ENCODE measurements at places on chromosomes 12 and 14.
A peak's percentile ranks its signal among the peaks of the same experiment; 100 is the strongest.

GRCh38 chr14:66645716-66646115 lies 137.8 kb downstream of the GPHN start:
- DNase-seq = no peak

GRCh38 chr12:70989232-70989631 lies 68.7 kb upstream of the PTPRR start:
- DNase-seq = no peak

DNA sequence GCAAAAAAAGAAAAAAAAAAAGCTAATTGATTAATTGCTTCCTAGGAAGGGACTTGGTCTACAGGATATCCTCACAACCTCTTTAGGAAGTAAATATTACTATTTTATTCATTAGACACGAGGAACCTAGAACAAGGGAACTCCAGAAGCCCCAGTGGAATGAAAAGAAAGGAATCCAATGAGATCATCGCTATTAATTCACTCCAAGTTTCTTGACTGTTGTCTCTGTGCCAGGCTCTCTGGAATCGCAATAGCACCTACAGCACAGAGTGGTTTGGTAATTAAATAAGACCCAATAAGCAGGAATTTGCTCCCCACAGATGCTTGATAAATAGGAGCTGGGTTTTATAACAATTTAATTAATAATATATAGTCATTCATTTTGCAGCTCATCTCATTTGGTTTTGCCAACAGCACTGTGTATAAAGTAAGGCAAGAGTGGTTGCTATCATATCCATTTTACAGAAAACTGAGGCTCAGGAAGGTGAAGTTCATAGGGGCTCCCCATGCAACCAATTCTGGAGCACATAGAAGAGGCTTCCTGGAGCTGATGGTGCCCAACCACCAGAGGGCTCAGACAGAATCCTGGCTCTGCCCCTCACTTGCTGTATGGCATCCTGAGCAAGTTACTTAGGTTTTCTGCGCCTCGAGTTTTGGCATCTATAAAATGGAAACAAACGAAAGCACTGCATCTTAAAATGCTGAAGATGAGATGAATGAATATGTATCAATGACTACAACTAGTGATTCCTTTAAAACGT lies 420.2 kb downstream of the MED13L start:
- DNase-seq = no peak

GRCh38 chr14:37994846-37995372 lies 212.8 kb upstream of the SSTR1 start:
- no peak for DNase-seq

GRCh38 chr14:95664066-95664465 lies 22.2 kb upstream of the TCL1B start:
- DNase-seq = no peak

GRCh38 chr12:113403435-113404415 lies at the start of gene SDS:
TSS of gene SDS (minus strand) at chr12:113403887. CDS start at chr12:113399708, 4,179 bp downstream.
- no peak for DNase-seq

DNA sequence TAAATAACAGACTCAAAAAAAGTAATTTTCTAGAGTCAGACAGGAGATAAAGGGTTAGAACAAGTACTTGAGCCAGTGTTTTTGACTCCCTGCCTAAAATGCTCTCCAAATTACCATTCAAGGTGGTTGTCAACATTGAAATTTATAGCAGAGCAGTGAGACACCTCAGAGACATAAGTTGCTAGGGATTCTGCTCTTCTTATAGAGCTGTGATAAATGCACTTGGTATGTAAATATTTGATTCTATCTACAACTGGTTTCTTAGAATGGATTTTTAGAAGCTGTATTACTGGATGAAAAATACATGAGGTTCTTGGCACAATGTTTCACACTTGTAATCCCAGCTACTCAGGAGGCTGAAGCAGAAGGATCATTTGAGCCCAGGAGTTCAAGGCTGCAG lies 83.9 kb upstream of the OSBPL8 start:
- peak; percentile 61 for DNase-seq

- no peak for DNase-seq
Measured at GRCh38 chr14:60125918-60126317, 34.2 kb downstream of the PCNX4 start.

GRCh38 chr14:52259434-52259833 lies 8.1 kb upstream of the PTGDR start:
- DNase-seq = no peak

DNA sequence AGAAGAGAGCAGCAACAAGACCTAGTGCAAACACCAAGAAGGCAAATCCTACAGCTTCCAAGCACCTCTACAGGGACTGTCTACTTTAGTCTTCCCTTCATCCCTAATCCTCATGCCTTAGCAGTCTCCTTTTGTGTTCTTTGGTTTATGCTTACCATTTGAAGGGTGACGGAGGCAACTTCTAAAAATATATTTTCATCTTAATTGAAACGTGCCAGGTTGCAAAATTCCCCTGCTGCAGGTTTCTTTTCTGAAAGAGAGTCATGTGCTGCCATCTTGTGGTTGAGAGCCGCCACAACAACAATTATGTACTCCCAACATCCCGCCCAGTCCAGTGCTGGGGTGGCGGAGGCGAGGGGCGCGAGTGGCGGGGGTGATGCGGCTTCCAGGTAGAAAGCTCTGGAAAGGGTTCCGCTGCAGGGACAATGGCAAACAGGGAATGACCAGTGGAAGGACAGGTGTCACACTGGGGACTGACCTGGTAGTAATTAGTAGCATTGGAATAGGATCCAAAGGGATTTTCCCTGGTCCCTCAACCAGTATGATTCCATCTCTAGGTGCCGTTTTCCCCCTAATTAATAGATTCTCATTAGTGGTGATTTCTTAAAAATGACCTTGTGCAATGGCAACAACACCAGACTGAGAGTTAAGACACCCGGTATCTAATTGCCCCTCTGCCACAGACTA lies 80.3 kb upstream of the GNG2 start:
- peak; percentile 43 for DNase-seq

DNA sequence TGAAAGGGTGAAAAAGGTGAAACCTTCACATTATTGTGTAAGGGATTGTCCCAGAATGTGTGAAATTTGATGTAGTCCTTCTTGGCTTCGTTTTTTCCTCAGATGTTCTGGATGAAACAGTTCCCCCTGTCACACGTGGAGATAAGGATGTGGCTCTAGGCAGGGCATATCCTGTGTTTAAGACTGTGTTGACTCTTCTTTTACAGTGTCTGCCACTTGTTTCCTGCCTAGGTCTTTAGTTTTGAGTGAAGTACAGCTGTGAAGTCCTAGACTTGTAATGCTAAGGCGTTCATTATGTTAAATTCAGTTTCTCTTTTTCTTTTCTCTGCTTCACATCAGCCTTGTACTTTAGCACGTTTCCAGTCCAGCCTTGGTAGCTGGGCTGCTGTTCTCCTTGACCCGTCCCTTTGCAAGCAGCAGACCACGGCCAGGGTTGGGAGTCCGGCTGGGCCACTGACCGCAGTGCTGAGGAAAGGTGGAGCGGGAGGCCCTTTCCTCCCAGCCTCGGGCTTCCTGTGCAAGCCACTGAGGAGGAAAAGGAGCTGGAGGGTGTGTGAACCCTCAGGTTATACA lies 59.1 kb downstream of the RASSF3 start:
- DNase-seq = no peak

DNA sequence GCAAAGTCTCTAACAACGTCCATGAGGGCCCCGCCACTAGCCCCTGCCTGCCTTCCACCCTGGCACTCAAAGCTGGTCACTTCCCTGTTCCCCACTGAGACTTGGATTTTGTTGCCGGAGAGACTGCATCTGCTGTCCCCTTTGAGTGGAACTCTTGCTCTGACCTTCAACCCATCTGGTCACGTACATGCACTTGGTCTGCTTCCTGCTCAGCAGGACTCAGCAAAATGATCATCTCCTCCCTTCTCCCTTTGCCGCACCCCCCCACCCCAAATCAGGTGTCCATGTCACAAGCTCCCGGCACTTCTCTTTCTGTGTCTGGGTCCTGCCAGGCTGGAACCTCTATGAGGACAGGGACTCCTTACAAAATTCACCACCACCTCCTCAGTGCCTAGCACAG lies 180.9 kb downstream of the CHST11 start:
- no peak for DNase-seq

GRCh38 chr14:98233656-98234055 lies 1038.3 kb downstream of the BCL11B start:
- no peak for DNase-seq

- peak; percentile 30 for DNase-seq
Measured at GRCh38 chr12:112303004-112303403, 79.2 kb downstream of the HECTD4 start.

DNA sequence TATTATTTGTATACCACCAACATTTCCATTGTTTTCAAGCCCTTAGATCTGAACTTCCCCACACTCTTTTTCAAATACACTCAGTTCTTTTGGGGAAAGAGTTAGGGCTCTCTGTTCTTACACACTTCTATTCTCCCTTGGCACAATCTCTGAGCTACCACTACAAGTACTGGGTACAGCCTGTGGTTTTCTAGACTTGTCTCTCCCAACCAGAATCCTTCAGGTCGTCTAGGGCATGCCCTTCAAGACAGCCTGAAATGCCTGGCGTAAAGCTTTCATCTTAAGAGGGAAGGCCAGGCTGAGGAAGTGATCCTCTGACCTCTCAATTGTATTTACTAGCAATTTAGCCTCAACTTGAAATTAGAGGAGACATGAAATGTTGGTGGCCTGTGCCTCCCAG lies 1442.0 kb downstream of the AACS start:
- no peak for DNase-seq

GRCh38 chr12:80763874-80764273 lies 47.2 kb downstream of the MYF5 start:
- peak; percentile 47 for DNase-seq

DNA sequence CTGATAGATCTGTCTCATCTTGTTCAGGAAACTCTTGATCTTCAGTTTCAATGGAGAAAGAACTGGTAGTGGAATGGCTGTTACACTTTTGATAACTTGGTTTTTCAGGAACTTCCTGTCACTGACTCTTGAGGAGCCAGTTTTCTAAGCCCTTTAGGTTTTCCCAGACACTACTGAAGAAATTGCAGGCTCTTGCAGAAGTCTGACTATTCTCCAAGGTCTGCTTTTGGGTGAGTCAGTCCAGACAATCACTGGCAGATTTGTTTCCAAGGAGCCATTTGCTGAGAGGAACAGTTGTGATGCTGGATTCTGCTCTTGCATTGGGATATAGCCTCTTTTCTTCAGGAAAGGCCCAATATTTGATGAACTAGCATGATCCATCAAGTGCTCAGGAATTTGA lies 468.0 kb downstream of the FUT8 start:
- DNase-seq = no peak

DNA sequence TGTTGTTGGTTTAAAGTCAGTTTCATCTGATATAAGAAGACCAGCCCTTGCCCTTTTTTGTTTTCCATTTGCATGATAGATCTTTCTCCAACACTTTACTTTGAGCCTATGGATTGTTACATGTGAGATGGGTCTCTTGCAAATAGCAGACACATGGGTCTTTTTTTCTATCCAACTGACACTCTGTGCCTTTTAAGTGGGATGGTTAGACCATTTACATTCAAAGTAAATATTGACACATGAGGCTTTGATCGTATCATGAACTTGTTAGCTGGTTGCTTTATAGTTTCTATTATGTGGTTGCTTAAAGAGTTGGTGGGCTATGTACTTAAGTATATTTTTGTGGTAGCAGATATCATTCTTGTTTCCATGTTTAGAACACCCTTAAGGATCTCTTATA lies 213.4 kb upstream of the G2E3 start:
- no peak for DNase-seq

DNA sequence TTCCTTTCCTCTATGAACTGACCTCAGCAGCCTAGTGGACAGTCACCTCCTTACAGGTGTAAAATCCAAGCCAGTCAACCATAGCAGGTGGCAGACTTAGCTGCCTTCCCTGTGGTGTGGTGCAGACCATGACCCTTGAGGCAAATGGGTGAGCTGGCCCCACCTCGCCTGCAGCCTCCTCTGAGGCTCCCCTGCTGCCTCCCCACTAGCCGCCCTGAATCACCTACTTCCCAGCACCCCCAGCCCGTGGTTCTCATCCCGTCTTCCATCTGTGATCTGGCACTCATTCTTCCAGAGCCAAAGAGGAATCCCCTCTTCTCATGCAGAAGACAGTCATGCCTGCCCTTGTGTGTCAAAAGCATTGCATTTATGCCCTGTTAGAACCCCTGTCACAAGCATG lies 34.4 kb upstream of the TSPAN9 start:
- DNase-seq = no peak

GRCh38 chr14:95472819-95473251 lies 43.6 kb downstream of the SYNE3 start:
- no peak for DNase-seq

GRCh38 chr12:94421868-94422740 lies 37.6 kb downstream of the CEP83 start:
- no peak for DNase-seq

DNA sequence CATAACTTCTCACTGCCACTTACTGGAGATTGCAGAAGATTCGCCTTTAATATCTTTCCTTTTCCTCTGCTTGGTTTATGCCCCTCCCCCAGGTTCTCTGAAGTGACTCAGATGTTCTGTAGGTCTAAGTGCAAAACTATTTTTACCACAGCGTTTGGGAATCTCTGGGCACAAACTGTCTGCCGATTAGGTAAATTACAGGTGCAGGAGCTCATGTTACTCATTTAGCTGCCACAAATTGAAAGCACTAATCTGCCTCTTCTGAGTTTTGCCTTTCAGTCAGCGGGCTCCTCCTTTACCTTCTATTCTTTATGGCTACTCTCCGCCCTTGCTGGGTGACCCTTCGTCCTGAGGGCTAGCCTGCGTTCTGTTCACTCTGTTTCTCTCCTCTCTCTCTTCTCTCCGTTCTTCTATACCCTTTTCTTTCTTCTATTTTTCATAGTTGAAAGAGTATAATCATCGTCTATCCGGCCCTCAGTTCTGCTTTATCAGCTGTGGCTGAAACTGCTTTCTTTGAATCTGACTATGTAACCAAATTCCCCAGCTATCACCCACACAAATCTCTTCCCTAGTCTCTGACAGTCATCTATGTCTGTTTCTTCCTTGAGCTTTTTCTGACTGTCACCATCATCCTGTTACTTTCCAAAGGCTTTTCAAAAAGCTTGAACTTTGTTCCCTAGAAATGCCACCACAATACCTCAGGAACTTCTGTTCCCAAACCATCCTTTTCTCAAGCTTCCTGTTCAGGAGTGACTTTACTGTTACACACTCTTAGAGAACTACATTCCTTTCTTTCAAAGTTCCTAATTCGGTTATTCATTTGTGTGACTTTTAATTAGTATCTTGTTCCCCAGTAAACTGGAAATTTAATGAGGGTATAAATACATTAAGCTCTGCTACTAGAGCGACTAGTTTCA lies 4.3 kb upstream of the MYF6 start:
- DNase-seq = peak; percentile 37

- DNase-seq = peak; percentile 14
Measured at GRCh38 chr12:86914721-86915120, 658.5 kb upstream of the MGAT4C start.

DNA sequence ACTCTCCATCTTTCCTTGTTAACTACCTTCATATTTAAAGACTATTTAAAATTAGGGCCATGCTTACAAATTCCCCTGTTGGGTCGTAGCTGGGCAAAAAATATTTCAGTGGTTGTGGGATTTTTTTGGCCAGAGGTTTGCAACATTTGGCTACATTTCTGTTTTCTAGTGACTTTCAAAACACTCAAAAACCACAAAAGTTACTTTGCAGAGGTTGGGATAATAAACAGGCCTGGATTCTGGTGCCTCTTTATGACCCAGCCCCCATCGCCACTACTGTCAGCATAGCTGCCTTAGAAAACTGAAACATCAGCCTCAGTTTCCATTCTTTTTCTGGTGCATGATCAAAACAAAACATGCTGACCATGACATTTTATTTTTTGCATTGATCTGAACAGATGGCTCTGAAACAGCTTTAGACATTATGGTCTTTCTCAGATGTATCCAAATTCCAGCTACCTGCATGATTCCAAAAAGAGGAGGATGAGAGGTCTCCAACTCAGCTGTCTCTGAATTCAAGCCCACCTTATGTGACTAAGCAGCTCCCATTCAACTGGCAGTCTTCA lies 5.2 kb downstream of the DPF3 start:
- DNase-seq = no peak

GRCh38 chr12:48442179-48442847 lies 30.0 kb upstream of the ANP32D start:
- no peak for DNase-seq

Measured in fibroblast of skin of left quadriceps (primary cell).